CD4-positive, alpha-beta T cell (primary cell): ENCODE measurements at places on chromosomes 2 and 18. TPM values are rescaled to one million over a fixed set of nuclear protein-coding genes. Genes with fewer than 3 reads are reported as not detected.

DNA sequence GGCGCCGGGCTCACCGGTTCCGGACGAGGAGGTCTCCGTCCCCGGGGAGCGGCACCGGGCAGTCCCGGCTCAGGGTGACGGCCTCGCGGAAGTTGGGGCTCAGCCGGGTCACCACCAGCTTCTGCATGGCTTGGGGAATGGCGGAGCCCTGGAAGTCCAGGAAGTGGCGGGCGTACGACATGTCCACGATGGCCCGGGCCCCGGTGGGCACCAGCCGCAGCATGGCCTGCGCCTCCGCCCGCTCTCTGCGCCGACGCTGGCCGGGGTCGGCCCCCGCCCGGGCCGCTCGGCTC lies 157 bp downstream of the PTGR3 start:
- no peaks in the 10 kb centered on the region for H3K36me3 ChIP-seq
- peaks cover 48% of the 10 kb centered on the region for H3K4me1 ChIP-seq
- DNase-seq: no peak
- H3K27me3 ChIP-seq: no peaks in the 10 kb centered on the region
- H3K4me3 ChIP-seq: peak overlapping the region; percentile 86

DNA sequence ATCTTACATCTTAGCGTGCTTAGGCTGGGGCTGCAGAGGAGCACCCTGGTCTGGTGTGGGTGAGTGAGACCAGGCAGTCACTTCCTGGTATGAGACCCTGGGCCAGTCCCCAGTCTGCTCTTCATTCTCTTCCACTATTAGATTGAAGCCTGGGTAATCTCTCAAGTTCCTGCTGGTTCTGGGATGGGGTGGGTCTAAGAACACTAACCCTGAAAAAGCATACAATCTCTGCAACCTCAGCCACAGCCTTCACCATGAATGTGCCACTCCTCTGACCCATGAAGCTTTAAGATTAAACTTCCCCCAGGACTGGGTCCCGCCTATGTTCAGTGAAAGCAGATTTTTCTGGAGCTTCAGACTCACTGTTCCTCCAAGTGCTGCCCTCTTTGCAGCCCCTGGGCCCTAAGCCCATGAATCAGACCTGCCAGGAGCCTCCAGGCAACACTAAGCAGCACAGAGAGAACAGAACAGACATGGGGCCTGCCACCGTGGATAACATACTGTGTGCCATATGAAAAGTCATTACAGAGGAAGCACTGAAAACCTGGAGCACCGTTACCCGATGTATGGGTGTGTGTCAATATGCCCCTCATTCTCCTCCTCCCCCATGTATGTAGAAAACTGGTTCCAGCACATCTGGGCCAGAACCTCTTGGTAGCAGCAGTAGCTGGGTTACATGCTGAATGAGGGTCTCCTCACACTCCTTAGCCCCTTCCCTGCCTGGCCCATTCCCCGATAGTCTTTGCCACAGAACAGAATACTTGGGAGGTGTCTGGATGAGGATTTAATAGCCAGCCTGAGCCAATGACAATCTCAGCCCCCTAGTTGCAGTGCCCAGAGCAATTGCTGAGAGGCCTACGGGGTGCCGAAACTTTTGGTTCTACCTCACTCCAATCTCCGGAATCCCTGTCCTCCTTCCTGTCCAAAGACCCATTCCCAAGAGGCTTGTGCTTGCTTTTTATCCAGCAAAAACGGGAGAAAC lies 2.7 kb upstream of the SIX2 start:
- no peak overlapping the region for H3K4me3 ChIP-seq
- no peak overlapping the region for H3K27ac ChIP-seq
- H3K36me3 ChIP-seq: no peaks in the 10 kb centered on the region
- peaks cover 66% of the 10 kb centered on the region for H3K27me3 ChIP-seq
- peaks cover 30% of the 10 kb centered on the region for H3K4me1 ChIP-seq
- no peak for DNase-seq

GRCh38 chr2:29117636-29118303 lies 2.6 kb downstream of the CLIP4 start:
- H3K27me3 ChIP-seq: no peaks in the 10 kb centered on the region
- H3K27ac ChIP-seq: no peak overlapping the region
- no peak for DNase-seq
- no peak overlapping the region for H3K4me3 ChIP-seq
- H3K4me1 ChIP-seq: peaks cover 23% of the 10 kb centered on the region

GRCh38 chr2:239438995-239439753 lies 38.4 kb upstream of the HDAC4 start:
- H3K27me3 ChIP-seq: peaks cover 19% of the 10 kb centered on the region
- no peak overlapping the region for H3K4me3 ChIP-seq
- DNase-seq: no peak
- no peak overlapping the region for H3K27ac ChIP-seq
- no peaks in the 10 kb centered on the region for H3K36me3 ChIP-seq

DNA sequence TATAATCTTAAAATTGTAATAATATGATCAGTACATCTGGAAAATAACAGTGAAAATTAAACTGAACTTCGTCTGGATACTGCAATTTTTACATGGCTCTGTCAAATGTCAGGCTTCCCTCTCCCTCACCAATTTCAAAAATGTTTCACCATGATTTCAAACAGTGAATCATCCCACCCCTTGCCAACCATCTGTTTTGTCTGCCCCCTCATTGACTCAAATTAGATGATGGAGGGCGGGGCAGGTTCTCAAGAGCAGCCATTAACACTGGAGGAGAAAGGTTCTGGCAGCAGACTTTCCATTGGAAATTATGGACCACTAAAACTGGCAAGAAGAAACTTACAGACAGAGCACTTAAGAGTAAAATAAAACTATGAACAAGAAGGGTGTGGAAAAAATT lies 1195.7 kb upstream of the ZEB2 start:
- no peak overlapping the region for H3K4me3 ChIP-seq
- H3K27me3 ChIP-seq: no peaks in the 10 kb centered on the region
- H3K27ac ChIP-seq: no peak overlapping the region
- no peak for DNase-seq
- H3K4me1 ChIP-seq: no peaks in the 10 kb centered on the region

GRCh38 chr2:239259173-239259572 lies 141.6 kb downstream of the HDAC4 start:
- peaks cover 14% of the 10 kb centered on the region for H3K36me3 ChIP-seq
- H3K27ac ChIP-seq: no peak overlapping the region
- no peaks in the 10 kb centered on the region for H3K27me3 ChIP-seq
- peak; percentile 4 for DNase-seq

- H3K27ac ChIP-seq: no peak overlapping the region
- DNase-seq: no peak
- H3K4me3 ChIP-seq: no peak overlapping the region
- no peaks in the 10 kb centered on the region for H3K4me1 ChIP-seq
Measured at GRCh38 chr2:6423157-6423556, 442.6 kb downstream of the CMPK2 start.

DNA sequence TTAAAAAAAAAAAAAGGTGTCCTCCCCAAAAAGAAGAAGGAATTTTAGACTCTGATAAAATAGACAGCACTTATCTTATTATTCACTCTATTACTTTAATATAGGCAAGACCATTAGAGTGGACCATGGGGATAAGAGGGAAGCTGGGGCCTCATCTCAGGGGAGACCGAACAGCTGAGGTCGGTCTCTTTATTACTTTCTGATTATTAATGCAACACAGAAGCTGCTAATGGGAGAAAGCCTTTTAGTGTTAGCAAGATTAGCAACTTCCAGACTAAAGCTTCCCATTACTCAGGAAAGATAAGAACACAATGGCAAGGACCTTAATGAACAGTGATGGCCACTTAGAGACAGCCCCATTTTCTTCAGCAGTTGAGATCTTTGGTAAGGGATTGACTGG lies 135.5 kb downstream of the TMEFF2 start:
- H3K4me1 ChIP-seq: no peaks in the 10 kb centered on the region
- H3K4me3 ChIP-seq: no peak overlapping the region
- no peaks in the 10 kb centered on the region for H3K27me3 ChIP-seq
- H3K27ac ChIP-seq: no peak overlapping the region

DNA sequence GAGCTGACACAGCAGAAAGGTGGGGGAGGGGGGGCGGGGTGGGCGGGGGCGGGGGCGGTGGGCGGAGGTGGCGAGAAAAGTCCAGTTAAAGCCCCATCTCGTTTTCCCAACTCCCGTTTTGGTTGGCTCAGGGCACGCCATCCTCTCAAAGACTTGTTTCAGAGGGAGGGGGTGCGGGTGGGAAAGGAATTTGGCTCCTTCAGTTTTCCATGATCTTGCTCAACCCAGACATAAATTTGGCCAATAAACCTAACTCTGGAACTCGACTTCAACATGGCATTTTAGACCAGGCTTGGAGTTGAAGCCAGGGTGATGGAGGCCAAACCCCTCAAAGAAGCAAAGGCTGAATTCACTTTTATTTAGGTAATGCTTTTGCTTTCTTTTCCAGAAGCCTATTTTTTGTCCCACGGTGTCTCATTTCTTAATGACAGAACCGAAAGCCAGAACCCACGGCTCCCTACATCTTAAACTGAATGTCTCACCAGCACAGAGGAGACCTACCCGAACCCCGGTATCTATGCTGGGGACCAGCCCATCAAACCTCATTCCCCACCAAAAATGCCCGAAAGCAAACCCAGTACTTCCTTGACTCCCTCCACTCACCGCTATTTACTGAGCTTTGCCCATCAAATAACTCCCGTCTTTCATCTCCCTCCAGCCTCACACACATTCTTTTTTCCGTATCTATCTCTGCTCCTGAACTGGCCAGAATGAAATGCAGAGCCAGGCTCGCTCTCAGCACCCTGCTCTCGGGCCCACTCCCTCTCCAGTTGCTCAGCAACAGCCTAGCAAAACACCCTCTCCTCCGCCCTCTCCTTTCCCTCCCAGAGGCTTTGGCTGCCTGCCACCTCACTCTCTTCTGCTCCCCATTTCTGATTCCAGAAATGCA lies 4.3 kb downstream of the IGFBP5 start:
- H3K27me3 ChIP-seq: peaks cover 56% of the 10 kb centered on the region
- peaks cover 38% of the 10 kb centered on the region for H3K4me1 ChIP-seq
- H3K27ac ChIP-seq: no peak overlapping the region
- DNase-seq: no peak

GRCh38 chr2:218022851-218023530 lies 20.2 kb upstream of the TNS1 start:
- no peak overlapping the region for H3K27ac ChIP-seq
- no peaks in the 10 kb centered on the region for H3K27me3 ChIP-seq
- DNase-seq: no peak
- no peaks in the 10 kb centered on the region for H3K36me3 ChIP-seq
- H3K4me1 ChIP-seq: peaks cover 2% of the 10 kb centered on the region

- no peak overlapping the region for H3K4me3 ChIP-seq
- H3K4me1 ChIP-seq: no peaks in the 10 kb centered on the region
- no peak overlapping the region for H3K27ac ChIP-seq
- no peaks in the 10 kb centered on the region for H3K27me3 ChIP-seq
- H3K36me3 ChIP-seq: no peaks in the 10 kb centered on the region
- DNase-seq: no peak
Measured at GRCh38 chr2:50391556-50391955, 640.4 kb downstream of the NRXN1 start.

DNA sequence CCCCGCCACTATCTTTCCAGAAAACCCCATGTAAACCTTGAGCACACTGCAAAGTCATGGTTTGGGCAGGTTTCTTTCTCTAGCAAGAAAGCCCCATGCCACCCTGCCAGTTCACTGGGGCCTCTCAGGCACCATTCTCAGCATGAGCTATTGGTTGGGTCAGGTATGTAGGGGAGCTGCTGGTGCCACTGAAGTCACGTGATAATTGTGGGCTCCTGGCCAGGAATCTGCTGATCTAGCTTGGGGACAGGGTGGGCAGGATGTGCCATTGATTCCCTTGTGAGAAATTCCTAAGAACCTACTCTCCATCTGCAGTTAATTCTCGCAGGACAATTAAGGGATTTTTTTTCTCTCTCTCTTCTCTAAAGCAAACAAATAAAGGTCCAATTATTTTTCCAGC lies 26.5 kb upstream of the HNMT start:
- H3K4me1 ChIP-seq: no peaks in the 10 kb centered on the region
- H3K27me3 ChIP-seq: no peaks in the 10 kb centered on the region
- H3K36me3 ChIP-seq: no peaks in the 10 kb centered on the region
- no peak overlapping the region for H3K4me3 ChIP-seq

DNA sequence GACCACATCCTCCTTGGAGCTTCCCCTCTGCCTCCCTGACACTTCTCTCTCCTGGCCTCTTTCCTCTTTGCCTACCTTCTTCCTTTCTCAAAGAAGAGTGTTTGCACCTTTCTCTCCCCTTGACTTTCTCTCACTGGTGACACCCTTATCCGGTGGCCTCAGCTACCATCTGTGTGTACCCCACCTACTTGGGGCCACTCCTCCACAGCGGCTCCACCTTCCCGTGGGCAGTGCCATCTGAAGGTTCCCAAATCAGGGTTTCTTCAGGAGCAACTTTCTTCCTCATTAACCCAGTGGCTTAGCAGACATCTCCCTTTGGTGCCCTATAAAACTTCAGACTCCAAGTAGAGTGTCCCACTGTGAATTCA lies 5.3 kb upstream of the NCL start:
- H3K27me3 ChIP-seq: no peaks in the 10 kb centered on the region
- H3K36me3 ChIP-seq: no peaks in the 10 kb centered on the region
- no peak overlapping the region for H3K4me3 ChIP-seq
- DNase-seq: no peak

DNA sequence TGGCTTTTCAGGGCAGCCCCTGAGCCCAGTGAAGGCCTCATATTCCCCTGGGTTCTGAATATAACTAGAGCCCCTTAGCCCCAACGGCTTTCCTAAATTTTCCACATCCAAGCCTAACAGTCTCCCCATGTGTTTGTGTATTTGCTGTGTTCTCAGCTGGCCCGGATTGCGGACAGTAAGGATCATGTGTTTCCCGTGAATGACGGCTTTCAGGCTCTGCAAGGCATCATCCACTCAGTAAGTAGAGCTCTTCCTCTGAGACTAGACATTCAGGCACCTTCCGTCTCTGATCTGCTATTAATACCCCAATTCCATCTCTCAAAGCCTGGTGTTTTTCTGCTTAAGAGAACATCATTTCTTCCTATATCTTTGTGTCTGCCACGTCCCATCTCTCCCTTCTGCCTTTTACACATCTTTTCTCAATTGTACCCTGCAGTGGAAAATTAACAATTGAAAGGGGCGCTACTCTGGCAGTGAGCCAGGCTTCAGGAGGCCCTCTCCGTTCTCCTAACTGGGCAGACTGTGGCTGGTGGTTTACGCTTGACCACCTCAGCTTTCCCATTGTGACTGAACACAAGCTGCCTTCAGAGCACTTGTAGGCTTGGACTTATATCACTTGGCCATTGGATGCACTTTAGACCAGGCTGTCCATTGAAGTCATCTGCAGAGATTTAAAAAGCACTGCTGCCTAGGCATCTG lies 64.4 kb downstream of the ANTXR1 start:
- H3K27ac ChIP-seq: no peak overlapping the region
- no peak overlapping the region for H3K4me3 ChIP-seq
- peaks cover 2% of the 10 kb centered on the region for H3K27me3 ChIP-seq

GRCh38 chr2:130966775-130967490 lies 126.3 kb downstream of the FAM168B start:
- H3K4me1 ChIP-seq: no peaks in the 10 kb centered on the region
- no peaks in the 10 kb centered on the region for H3K36me3 ChIP-seq
- H3K27ac ChIP-seq: no peak overlapping the region
- no peak overlapping the region for H3K4me3 ChIP-seq

Gene ABCB11
- total RNA-seq: not detected

Gene SERPINB3
- total RNA-seq: not detected

Gene LRRTM1
- total RNA-seq: not detected

Gene RAPH1
- total RNA-seq: 5.8 TPM

Gene MSH6
- total RNA-seq: 37.3 TPM

Gene IL1R2
- total RNA-seq: 0.47 TPM

Gene ALK
- not detected for total RNA-seq

Gene RAB6C
- total RNA-seq: not detected
